ENCODE measurements at places on chromosomes 13 and 19. TPM values are rescaled to one million over a fixed set of nuclear protein-coding genes. Genes with fewer than 3 reads are reported as not detected.
A peak's percentile ranks its signal among the peaks of the same experiment; 100 is the strongest.

Gene ZNF428
- polyA plus RNA-seq = 51.5 TPM

Gene PLA2G4C
- polyA plus RNA-seq = 13.5 TPM

DNA sequence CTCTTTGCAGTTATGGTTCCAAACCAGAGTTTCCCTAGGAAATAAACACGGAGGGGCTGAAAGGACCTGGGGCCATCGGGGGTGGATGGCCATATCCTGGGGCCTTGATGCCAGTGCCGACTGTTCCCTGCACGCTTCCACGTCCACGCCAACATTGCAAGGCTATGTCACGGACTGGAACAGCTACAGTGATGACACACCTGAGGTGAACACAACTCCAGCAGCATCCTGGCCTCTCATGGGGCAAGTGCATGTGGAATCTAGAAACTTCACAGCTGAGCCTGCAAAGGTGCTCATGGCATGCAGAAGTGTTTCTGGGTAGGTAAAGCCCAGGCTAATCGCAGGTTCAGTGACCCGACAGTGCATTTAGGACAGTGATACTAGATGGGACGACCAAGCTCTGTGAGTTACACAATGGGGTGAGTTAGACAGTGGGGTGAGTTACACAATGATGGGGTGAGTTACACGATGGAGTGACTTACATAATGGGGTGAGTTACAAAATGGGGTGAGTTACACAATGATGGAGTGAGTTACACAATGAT, 52.0 kb upstream of the GAS6 start:
- DNase-seq = no peak

- DNase-seq = peak; percentile 14
These were observed 357.2 kb downstream of the DLEU7 start for GRCh38 chr13:50485979-50486935.

DNA sequence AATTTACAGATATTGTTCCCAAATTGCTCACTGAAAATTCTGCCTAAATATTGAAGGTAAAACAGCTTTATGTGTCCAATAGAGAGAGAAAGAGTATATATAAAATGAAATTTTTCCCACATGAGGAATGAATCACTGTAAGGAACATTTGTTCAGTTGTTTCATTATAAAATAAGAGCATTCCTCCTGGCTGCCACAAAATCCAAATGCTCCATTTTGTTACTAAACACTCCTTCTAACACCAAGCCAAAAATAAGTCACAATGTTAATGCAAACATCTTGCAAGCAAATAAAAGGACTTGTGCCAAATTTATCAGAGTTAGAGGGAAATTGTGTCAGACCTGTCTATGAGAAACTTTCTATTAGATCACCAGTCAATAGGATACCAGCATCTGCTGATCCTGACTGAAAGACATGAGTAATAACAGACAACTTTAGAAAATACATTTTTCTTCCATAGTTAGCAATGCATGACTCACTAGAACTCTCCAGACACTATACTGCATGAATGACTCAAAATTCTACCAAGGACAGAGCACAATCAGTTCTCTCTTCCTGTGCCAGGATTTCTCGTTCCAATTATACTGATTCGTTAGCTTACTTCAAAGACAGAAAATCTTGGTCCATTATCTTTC, 83.5 kb upstream of the FNDC3A start:
- no peak for DNase-seq

GRCh38 chr19:56537442-56537841, 1.3 kb upstream of the ZFP28 start:
- no peak for DNase-seq

GRCh38 chr19:28363254-28363653, 849.7 kb downstream of the UQCRFS1 start:
- DNase-seq = no peak

DNA sequence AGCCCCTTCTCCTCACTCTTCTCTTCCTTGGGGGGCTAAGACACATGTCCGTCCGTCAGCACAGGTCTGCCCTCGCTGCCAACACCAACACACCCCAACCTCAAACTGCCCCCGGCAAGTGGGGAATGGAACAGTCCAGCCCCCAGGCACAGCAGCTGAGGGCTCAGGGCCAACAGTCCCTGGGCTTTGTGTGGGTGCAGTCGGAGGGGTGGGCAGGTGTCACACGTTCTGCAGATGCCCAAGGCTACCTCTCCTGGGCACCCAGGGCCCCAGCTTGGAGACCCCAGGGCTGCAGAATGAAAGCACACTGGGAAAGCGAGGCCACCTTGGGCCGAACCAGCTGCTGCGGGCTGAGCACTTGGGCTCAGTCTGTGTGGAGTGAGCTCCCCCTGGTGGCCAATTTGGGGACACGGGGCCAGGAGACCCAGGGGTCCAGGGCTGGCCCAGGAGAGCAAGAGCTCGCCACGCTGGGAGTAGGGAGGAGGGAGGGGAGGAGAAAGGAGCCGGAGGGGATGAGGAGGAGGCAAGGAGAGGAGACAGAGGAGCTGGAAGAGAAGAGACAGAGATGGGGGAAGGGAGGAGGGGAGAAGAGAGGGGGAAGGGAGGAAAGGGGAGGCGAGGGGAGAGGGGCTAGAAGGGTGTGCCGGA, 14.0 kb upstream of the ATP8B3 start:
- DNase-seq = no peak
